Fibroblast of skin of back (primary cell): ENCODE measurements at places on chromosomes 12 and 14.

DNA sequence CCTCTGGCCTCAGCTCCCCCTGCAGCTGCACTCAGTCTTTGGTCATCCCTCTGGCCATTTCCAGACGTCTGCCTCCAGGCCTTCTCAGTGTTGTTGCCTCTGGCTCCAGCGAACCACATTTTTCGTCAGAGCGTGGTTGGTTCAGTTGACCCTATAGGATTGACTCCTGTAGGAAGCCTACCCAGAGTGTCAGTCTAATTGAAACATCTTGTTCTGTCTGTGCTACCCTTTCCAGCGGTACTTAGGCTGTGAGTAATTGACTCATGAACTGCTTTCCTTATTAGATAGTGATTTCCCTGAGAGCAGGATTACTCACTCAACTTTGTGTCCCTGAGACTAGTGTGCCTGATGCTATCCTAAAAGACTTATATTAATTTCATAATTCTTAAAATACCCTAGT, 373.2 kb downstream of the ATP23 start:
- peak; percentile 84 for DNase-seq

GRCh38 chr12:122005252-122005776, 16.4 kb upstream of the BCL7A start:
- no peak for DNase-seq

GRCh38 chr14:89121968-89122620, 294.9 kb downstream of the FOXN3 start:
- no peak for DNase-seq

DNA sequence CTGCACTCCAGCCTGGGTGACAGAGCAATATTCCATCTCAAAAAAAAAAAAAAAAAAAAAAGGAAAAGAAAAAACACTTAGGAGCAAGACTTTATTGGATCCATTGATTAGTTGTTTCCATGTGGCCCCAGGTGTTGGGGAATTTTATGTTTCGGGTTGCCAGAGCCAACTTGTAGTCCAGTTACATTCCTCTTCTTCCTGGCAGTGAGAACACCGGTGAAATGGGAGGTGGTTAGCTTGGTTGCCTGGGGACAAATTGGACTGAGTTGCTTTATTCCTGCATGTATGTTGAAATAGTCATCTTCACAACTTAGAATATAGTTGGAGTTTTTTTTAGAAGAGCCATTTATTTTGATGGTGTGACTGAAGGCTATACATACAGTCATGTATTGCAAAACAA, 12.6 kb downstream of the RCOR1 start:
- DNase-seq: peak; percentile 20

GRCh38 chr12:46921048-46921763, 95.4 kb upstream of the SLC38A4 start:
- DNase-seq: peak; percentile 66

- no peak for DNase-seq
Observed at GRCh38 chr14:34614638-34615037, 15.3 kb downstream of the SNX6 start.

- no peak for DNase-seq
Observed at GRCh38 chr14:54353694-54354093, 43.1 kb upstream of the CDKN3 start.

GRCh38 chr14:75960231-75960630, 21.6 kb downstream of the TGFB3 start:
- DNase-seq: no peak

GRCh38 chr14:65703521-65703920, 291.0 kb downstream of the FUT8 start:
- DNase-seq: no peak

- DNase-seq: no peak
Observed at GRCh38 chr12:88503281-88503703, 77.0 kb downstream of the KITLG start.

GRCh38 chr12:111753144-111753881, 13.4 kb upstream of the ALDH2 start:
- DNase-seq: peak; percentile 31

DNA sequence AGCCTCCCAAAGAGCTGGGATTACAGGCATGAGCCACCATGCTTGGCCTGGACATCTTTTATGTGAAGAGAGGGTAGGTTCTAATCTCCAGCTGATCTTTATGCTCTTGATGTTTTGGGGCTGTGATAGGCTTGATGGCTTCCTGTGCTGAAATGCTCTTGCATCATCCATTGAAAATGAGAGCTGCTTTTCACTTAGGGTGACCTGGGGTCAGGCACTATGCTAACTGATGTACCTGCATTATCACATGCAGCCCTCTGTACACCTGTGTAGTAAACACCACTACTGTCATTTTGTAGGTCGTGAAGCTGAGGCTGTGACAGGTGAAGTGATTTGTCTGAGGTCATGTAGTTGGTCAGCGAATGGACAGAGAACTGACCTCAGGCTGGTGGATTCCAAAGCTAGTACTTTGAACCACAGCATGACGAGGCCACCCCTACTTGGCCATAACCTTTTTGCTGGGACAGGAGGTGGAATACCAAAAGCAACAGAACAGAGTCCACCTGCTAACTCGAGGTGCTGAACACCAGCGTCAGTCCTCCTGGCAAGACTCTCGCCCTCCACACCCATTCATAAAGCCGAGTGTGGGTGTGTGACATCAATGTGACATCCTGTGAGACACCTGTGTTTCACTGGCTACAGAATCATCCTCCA, 69.1 kb downstream of the C12orf75 start:
- DNase-seq: no peak

DNA sequence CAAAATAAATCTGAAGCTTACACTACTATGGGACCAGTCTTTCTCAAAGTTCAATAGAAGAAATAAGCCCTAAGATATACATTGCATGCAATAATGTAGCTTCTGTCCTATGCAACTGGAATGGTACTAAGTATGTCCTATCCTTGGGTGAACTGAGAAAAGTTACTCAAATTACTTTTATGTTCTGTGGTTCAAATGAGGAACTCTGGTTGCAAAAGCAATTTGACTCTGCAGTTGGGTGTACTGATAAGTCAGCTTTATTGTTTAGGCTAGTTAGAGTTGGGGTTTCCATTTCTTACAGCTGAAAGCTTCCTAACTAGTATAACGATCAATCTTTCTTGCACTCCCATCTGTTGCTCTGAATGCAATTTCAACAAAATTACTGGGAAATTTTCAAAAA, 29.2 kb downstream of the GPR135 start:
- no peak for DNase-seq

GRCh38 chr12:105659355-105660075, 329.0 kb downstream of the C12orf75 start:
- no peak for DNase-seq

DNA sequence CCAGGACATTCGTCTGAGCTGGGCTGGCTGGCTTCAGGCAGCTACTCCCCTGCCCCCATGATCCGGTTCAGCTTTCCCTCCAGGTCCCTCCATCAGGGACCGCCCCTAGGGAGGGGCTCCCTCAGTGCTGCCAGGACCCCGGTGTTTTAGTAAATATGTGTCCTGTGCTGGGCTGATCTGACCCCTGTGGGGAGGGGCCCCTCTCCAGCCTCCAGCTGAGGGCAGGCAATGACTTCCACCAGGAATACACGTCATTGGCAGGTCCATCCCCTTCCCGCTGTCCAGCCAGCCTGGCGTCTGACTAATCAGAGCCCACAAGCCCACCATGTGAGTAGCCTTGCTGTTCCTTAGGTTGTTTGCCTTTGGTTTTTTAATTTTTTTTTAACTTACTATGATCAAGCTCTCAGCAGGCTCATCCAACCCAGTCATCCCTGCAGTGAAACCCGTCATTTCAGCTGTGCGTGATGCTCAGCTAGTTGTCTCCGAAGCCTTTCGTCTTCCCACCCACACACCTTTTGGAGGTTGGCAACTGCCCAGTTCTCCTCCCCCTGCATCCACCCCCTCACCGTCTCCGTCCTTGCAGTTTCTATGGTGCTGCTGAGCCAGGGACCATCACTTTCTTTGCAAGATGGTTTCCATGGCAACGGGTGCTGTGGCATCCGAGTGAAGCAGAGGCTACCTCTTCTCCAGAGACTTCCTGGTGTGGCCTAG, 16.0 kb upstream of the SERPINA4 start:
- DNase-seq: no peak

DNA sequence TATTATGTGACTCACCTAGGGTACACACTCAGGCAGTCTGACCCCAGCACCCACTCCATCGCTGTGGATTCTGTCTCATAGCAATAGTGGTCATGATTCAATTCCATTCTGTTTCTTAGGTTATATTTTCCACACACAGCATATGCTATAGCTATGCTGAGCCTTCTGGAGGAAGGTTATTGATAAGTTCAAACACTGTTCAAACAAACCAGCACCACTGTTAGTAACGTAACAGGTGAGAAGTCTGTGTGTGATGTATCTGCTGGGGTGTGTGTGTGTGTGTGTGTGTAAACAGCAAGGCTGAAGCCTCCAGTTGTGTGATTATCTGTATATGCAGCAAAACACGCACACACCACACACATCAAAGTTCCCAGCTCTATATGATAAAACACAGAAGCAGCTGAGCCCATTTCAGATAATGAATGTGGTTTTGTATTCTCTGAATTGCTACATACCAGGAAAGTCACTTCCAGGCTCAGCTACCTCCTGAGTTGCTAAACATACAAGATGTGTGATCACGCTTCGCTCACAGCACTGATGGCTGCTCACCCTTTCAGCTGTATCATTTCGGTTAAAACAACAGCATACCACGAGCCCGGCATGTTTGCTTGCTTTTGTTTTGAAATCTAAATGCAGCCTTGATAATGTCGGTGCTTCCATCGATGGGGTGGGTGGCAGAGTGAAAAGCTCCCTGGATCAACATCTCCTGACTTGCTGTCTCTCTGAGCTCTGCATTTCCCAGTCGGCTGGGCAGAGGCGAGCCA, 6.8 kb upstream of the SYNE3 start:
- peak; percentile 60 for DNase-seq

- no peak for DNase-seq
Observed at GRCh38 chr14:63992858-63993257, 140.1 kb downstream of the SYNE2 start.

DNA sequence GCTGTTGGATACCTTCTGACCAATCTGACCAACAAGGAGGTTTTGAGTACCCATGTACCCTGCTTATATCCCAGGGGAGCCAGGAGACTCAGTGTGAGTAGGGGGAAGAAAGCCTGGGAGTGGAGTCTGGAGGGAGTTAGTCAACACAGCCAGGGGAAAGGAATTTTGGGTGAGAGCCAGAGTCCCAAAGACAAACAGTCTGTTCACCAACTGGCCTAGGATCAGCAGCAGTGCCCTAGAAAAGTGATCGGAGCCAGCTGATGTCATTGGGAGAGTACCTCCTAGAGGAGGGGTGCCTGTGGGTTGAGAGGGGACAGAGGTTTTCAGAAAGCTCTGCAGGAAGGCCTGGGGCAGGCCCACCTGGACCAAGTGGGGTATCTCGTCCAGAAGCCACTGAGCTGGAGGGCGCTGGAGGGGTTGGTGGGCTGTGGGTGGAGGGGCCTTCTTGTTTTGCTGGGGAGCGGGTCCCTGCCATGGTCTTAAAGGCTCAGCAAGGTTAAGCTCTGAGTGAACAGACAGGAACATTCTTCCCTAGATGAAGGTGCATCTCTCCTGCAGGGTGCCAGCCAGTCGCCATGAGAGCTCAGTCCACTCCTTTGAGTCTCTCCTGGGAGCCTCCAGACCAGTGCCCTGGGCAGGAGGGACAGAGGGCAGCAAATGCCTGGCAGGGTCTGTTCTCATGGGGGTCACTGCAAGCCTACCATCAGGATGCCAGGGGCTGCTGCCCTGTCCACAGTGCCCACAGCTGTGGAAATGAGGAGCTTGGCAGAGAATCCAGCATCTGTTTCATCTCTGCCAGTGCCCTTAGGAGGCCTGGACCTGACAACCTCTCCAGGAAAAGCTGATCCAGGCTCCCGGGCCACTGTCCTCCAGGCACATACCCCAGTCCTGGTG, 63.6 kb downstream of the CHGA start:
- DNase-seq: peak; percentile 96

DNA sequence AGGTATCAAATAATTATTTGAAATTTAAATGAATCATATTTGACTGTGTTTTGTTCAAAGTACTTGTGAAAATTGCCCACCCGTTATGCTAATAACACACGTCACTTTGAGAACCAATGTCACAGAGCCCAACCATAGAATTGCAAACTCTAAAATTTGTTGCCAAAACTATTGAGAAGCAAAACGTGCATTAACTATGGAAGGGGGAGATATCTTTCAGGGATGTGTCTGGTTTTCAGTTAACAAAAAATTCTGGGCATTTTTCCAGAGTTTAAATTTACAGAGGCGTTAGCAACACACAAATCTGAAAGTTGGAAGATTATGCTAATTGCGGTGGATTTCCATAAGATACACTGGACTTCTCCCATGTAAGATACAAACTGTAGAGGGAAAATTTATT, 371.8 kb upstream of the E2F7 start:
- DNase-seq: no peak

- DNase-seq: no peak
Observed at GRCh38 chr12:93468008-93468371, 676 bp downstream of the MRPL42 start.
